ENCODE measurements at places on chromosomes 6 and 20. TPM values are rescaled to one million over a fixed set of nuclear protein-coding genes. Genes with fewer than 3 reads are reported as not detected.

GRCh38 chr6:111804627-111805235, 68.5 kb downstream of the FYN start:
- H3K27ac ChIP-seq = peak overlapping the region; percentile 95
- H3K4me1 ChIP-seq = peaks cover 53% of the 10 kb centered on the region
- H3K4me3 ChIP-seq = no peak overlapping the region
- H3K36me3 ChIP-seq = no peaks in the 10 kb centered on the region
- no peaks in the 10 kb centered on the region for H3K27me3 ChIP-seq
- peak; percentile 37 for DNase-seq

- H3K4me3 ChIP-seq = no peak overlapping the region
- H3K36me3 ChIP-seq = no peaks in the 10 kb centered on the region
- H3K27me3 ChIP-seq = no peaks in the 10 kb centered on the region
- H3K4me1 ChIP-seq = no peaks in the 10 kb centered on the region
- peak overlapping the region; percentile 39 for H3K27ac ChIP-seq
Observed at GRCh38 chr6:69584913-69585729, 211.7 kb downstream of the LMBRD1 start.

GRCh38 chr20:3559637-3560036, 88.8 kb downstream of the ATRN start:
- H3K4me3 ChIP-seq = no peak overlapping the region
- H3K36me3 ChIP-seq = no peaks in the 10 kb centered on the region
- DNase-seq = no peak
- no peak overlapping the region for H3K27ac ChIP-seq
- no peaks in the 10 kb centered on the region for H3K4me1 ChIP-seq
- H3K27me3 ChIP-seq = no peaks in the 10 kb centered on the region

GRCh38 chr6:125981571-125982185, 4.7 kb upstream of the TRMT11 start:
- H3K27me3 ChIP-seq = no peaks in the 10 kb centered on the region
- no peak for DNase-seq
- no peaks in the 10 kb centered on the region for H3K36me3 ChIP-seq
- H3K4me1 ChIP-seq = peaks cover 29% of the 10 kb centered on the region

DNA sequence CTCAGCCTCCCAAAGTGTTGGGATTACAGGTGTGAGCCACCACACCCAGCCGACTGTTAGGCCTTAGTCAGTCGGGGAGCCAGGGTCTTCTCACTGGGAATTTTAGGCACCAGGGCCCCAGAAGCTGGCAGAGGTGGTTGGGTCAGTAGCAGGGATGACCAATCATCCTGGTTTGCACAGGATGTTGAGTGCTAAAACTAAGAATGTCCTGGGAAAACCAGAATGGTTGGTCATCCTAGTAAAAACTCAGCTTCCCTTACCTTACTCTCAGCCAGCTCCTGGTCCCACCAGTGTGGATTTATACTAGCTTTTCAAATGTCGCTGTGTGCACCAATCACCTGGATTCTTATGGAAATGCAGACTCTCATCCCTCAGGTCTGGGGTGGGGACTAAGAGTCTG, 31.8 kb downstream of the KCNG1 start:
- H3K36me3 ChIP-seq = no peaks in the 10 kb centered on the region
- DNase-seq = no peak
- H3K4me3 ChIP-seq = no peak overlapping the region
- H3K4me1 ChIP-seq = peaks cover 5% of the 10 kb centered on the region
- H3K27ac ChIP-seq = no peak overlapping the region
- no peaks in the 10 kb centered on the region for H3K27me3 ChIP-seq

GRCh38 chr20:20366551-20366875, 1.4 kb upstream of the INSM1 start:
- no peak overlapping the region for H3K4me3 ChIP-seq
- no peaks in the 10 kb centered on the region for H3K36me3 ChIP-seq
- peaks cover 86% of the 10 kb centered on the region for H3K27me3 ChIP-seq

Gene FRK
- 1.1 TPM for total RNA-seq

Gene PI16
- total RNA-seq = 1.8 TPM
